WTC11 (cell line): ENCODE measurements at places on chromosomes 12 and 14. TPM values are rescaled to one million over a fixed set of nuclear protein-coding genes. Genes with fewer than 3 reads are reported as not detected.

Gene TAS2R43
- total RNA-seq: 0.28 to 0.55 TPM (median 0.53 TPM) in 3 replicates

Gene OSBPL8
- total RNA-seq: 68.7 to 81.7 TPM (median 72.8 TPM) in 3 replicates

Gene IFT81
- 9.3 to 10.5 TPM (median 10.4 TPM) in 3 replicates for total RNA-seq

Gene KRT86
- total RNA-seq: 0.11 to 0.18 TPM in 2 of 3 replicates, not detected in the other

Gene SCN8A
- 13.2 to 14.4 TPM (median 13.2 TPM) in 3 replicates for total RNA-seq

Gene TEP1
- total RNA-seq: 16.0 to 19.4 TPM (median 18.8 TPM) in 3 replicates

Gene P3H3
- 49.9 to 55.7 TPM (median 50.7 TPM) in 3 replicates for total RNA-seq

DNA sequence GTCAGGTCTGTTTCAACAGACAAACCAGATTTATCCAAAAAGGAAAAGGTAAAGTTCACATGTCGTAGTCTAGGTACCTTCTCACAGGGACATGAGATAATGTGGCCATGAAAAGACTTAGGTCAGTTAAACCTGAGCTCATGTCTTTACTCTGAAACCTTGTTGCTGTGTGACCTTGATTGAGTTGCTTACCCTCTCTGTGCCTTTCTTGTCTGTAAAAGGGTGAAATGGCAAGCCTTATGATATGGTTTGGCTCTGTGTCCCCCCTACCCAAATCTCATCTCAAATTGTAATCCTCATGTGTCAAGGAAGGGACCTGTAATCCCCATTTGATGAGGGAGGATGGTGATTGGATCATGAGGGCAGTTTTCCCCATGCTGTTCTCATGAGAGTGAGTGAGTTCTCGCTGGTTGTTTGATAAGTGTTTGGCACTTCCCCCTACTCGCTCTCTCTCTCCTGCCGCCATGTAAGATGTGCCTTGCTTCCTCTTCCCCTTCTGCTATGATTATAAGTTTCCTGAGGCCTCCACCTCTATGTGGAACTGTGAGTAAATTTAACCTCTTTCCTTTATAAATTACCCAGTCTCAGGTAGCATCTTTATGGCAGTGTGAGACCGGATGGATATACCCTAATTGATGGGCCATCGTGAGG is 299.8 kb downstream of the ADGRD1 start:
- DNase-seq: no peak

- DNase-seq: no peak
Measured at GRCh38 chr14:74391479-74391878, 34.5 kb downstream of the SYNDIG1L start.

GRCh38 chr12:49939707-49940106 is 10.8 kb upstream of the AQP2 start:
- no peak for DNase-seq

- DNase-seq: no peak
Measured at GRCh38 chr14:21268617-21269251, 508 bp downstream of the HNRNPC start.

DNA sequence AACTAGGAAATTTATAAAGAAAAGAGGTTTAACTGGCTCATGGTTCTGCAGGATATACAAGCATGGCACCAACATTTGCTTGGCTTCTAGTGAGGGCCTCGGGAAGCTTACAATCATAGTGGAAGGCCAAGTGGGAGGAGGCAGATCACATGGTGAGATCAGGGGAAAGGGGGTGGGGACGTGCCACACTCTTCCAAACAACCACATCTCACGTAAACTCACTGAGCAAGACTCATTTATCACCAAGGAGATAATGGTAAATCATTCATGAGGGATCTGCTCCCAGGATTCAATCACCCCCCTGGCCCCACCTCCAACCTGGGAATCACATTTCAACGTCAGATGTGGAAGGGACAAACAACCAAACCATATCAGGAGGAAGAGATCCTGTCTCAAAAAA is 35.8 kb downstream of the NUMB start:
- no peak for DNase-seq

GRCh38 chr12:51118706-51119105 is 35.3 kb upstream of the CSRNP2 start:
- no peak for DNase-seq

DNA sequence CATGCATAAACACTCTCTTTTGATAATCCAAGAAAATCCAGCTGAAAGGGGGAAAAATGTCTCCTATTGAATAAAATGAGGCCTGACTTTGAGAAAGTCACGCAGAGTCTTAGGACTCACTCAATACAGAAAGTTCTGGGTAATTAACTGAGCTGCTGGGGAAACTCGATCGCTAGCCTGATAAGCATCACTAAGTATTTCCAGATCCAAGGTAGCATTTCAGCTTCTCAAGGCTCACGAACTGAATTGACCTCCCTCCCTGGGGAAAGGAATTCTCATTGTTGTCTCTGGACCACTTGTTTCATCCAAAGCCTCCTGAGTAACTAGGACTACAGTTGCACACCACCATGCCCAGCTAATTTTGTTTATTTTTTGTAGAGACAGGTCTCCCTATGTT is 13.8 kb upstream of the ANAPC5 start:
- DNase-seq: no peak

DNA sequence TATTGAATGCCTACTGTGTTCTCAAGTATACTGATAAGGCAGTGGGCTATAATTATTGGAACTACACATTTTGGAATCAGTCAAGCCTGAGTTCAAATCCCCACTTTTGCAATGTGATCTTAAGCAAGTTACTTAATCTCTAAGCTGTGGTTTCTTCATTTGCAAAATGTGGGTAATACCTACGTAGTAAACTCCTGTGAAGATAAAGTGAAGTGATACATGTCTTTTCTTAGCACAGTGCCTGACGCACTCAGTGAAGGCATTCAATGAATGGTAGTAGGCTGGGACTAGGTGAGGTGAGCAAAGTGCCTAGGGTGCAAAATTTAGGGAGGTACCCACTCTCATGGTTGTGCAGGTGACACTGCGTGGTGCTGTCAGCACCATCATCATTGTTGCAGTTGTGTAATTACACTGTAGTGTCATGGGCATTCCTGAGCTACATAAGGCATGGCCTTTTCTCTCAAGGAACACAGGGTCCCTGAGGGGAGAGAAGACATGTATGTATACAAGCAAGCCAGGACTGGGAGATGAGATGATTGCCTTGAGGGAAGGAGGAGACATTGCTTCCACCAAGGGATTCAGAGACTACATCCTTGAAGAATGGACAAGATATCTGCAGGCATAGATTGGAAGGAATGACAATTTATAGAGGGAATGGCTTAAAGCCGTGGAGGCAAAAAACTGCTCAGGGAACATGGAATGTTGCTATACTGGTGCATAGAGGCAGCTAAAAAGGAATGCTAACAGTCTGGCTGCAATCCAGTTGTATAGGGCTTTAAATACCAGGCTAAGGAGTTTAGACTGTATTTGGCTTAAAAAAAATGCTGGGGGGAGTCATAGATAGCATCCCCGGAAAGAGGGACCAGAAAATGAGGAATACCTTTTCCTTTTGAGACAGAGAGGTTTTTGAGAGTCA is 129.2 kb upstream of the ARHGAP5 start:
- DNase-seq: no peak

DNA sequence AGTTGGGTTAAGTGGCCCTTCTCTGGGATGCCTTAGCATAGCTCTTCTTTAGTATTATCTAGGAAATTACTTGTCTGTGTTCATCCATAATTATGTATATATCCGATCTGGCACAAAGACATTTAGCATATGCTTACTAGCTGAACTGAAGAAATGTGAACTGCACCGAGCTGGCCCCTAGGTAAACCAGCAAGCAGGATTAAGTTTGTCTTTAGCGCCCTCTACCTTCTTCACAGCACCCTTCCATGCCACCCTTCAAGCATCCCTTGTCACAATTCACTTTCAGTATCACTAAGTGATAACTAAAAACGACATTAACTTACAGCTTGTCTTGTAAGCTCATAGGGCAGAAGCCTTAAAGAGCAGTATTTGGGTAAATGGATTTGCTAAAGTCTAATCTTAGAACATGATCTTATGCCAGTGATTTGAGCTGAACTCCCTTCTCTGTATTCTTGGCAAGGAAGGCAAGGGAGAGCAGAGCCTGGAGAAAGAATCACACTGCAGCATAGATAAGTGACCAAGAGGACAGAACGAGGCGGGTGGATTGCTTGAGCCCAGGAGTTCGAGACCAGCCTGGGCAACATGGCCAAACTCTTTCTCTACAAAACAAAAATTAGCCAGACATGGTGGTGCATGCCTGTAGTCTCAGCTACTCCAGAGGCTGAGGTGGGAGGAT is 2.6 kb upstream of the HAL start:
- DNase-seq: peak; percentile 32

DNA sequence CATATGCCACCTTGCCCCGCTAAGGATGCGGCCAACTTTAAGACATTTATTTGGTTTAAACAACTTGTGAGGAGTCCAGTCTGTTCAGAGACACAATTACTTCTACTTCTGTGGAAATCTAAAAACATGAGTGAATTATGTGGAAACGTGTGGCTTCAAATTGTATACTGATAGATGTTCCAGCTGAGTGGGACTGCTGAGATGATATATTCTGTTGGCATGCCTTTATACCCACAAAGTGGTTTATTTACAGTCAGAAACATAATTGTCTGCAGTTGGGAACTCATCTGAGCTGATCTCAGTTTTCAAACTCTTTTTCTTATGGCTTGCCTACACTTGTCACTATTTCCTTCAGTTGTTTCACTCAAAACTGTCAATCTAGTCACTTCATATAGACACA is 67.8 kb downstream of the FLRT2 start:
- DNase-seq: no peak

- no peak for DNase-seq
Measured at GRCh38 chr12:114476159-114476558, 70.2 kb upstream of the TBX5 start.

GRCh38 chr12:109783135-109783964 is 49.8 kb downstream of the TRPV4 start:
- no peak for DNase-seq

DNA sequence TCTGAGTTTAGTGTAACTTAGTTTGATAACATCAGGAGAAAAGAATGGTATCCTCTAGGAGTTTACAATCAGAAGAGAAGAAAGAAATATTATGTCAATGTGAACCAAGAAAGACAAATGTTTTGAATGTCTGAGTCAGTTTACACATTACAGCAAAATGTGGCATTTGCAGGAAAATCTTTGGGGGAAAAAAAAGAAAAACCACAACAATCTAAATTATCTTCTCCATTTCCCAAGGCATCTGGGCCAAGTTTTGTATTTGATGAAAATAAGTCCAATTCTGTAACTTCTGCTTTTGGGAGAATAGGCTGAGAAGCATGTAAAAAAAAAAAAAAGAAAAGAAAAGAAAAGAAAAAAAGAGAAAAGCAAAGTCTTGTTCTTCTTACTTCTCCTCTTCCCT is 58.8 kb upstream of the FLRT2 start:
- no peak for DNase-seq

DNA sequence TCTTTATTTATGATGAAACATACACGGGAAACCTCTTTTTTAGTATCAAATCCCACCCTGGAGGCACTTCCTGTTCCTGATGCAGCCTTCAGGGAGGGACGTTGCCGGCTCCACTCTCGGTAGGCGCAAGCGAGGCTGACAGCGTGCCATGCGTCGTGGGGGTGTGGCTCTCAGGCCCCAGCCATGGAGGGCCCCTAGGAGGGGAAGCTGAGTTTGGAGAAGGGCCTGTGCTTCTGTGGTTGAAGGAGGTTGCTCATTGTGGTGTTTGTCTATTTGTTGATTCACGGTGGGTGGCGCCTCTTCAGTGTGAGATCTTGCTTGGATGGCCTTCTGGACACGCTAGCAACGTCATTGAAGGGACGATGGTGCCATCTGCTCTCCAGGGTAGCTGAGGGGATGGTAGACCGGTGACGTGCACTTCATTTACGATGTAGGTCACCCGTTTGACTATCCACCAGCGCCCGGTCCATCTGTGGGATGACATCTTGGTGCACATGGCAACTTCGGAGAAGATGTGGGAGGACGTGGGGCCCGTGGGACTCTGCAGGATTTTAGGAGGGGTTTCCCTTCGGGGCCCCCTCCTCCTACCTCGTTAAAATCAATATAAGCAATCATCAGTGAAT is 126.3 kb upstream of the RTL1 start:
- no peak for DNase-seq

GRCh38 chr12:82651489-82651888 is 35.2 kb upstream of the TMTC2 start:
- DNase-seq: no peak

- peak; percentile 4 for DNase-seq
Measured at GRCh38 chr12:131091976-131092691, 138.4 kb downstream of the ADGRD1 start.

DNA sequence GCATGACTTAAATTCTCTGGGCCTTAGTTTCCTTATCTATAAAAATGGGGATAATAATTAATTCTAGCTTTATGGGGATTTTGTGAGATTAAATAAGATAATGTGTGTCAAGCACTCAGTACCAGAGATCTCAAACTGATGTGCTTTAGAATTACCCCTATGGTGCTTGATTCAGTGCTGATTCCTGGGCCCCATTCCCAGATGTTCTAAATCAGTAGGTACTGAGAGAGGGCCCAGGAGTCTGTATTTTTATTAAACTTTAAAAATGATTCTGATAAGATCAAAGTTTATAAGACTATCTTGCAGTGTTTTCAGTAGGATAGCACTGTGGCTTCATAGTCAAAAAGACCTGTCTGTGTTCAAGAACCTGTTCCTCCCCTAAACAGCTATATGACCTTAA is 89.1 kb upstream of the RIC8B start:
- DNase-seq: no peak

- DNase-seq: no peak
Measured at GRCh38 chr14:33717866-33718265, 233.0 kb downstream of the EGLN3 start.

DNA sequence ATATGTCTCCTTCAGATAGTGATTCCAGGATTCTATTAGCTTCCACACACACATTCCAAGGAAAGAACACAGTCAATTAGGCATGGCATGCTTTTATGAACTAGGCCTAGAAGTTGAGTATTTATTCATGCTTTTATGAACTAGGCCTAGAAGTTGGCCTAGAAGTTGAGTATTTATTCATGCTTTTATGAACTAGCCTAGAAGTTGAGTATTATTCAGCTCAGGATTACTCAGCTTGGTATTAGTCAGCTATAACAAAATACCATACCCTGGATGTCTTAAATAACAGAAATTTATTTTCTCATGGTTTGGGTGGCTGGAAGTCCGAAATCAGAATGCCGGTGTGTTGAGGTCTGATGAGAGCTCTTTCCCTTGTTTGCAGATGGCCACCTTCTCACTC is 442.7 kb upstream of the FLRT2 start:
- DNase-seq: no peak

DNA sequence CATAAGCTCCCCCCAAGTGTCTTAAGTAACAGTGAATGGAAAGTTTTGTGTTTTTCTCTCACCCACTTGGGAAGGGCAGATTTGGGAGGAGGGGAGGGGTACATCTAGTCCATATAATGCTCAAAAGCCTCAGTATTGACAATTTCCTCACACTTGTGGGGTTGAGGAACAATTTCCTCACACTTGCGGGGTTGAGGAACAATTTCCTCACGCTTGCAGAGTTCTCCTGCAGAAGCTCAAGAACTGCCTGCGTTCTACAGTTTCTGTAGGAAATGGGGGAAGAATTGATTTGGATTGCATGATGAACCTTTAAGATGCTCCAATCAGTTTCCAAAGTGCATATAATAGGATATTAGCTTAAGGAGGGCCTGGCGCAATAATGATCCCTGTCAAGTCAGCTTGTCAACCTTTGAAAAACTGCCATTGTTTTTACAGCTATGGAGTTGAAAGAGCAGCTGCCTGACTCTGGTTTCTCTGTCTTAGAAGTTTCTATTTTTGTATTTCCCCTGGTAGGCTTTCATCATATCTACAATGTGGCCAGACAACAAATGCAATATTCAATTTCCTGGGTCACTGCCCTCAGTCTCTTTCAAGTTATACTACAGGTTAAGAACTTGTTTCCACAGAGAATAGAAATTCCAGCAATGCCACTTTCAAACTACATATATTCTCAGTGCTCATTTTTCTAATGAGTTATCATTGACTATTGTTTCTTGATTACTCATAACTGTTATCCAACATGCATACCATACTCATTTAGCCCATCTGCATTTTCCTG is 66.5 kb downstream of the PLEKHG7 start:
- DNase-seq: no peak
